Occipital lobe (tissue), 3 donors: ENCODE measurements at places on chromosomes 3 and 15.

GRCh38 chr3:102302020-102302419 lies 132.8 kb upstream of the ZPLD1 start:
- DNase-seq, result no peak

GRCh38 chr15:57221134-57221533 lies 155.2 kb upstream of the CGNL1 start:
- DNase-seq, result no peak

- no peak for DNase-seq
Observed at GRCh38 chr15:31488437-31489204, 162.0 kb downstream of the KLF13 start.

GRCh38 chr3:127680146-127680661 lies 7.5 kb downstream of the ABTB1 start:
- no peak for DNase-seq

- DNase-seq, result no peak
Observed at GRCh38 chr15:43237842-43238470, 17.1 kb upstream of the EPB42 start.

GRCh38 chr3:171690281-171690680 lies 120.0 kb downstream of the PLD1 start:
- DNase-seq, result no peak

GRCh38 chr15:38652183-38652794 lies 87.7 kb upstream of the RASGRP1 start:
- no peak for DNase-seq

DNA sequence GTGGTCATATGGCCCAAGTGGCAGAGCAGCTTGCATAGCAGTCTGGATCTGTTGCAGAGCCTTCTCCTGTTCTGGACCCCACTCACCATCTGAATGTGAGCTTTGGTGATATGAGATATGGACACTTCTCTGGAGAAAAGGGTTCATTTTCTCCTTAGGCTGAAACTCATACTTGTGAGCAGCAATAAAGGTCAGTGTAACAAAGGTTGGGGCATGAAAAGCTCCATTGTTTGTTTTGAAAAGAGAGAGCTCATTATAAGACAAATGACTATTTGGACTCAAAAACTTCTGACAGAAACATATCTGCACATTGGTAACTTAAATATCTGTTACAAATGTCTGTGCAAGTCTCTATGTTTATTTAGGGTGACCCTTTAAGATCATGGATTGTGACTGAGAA lies 517.3 kb downstream of the MFSD1 start:
- DNase-seq, result no peak

DNA sequence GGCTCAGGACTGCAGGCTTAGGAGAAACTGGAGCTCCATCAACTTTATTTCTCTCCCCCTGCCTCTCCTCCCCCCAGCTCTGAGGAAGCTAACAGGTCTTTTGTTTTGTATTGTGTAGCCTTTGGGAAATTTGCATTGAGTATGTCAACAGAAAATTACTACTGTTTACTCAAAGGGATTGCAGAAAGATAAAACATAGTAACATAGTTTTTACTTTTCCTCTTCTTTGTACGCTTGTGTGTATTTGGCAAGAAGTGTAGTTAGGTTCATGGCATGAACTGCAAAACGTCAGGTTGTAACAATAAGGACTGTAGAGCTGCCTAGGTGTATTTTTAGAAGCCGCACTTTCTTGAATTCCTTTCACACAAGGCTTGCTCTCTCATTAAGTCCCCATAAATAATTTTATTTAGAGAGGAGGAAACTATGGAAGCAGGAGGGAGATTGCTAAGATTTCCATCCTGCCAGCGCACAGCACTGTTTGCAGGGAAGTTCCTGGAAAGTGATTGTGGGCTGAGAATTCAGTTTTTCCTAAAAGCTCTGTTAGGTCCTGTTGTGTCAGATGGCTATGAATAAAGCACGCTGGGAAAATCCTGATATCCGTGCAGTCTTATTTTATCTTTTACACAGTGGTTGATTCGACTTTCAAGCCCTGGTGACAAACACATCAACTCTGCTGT lies 21.1 kb upstream of the SATB1 start:
- no peak for DNase-seq

GRCh38 chr15:45117308-45118130 lies 3.4 kb downstream of the DUOXA2 start:
- no peak for DNase-seq

GRCh38 chr3:159938714-159939113 lies 49.9 kb upstream of the IL12A start:
- DNase-seq, result no peak

GRCh38 chr15:90295270-90295648 lies 29.8 kb downstream of the NGRN start:
- no peak for DNase-seq

- DNase-seq, result no peak
Observed at GRCh38 chr3:177827511-177828207, 630.4 kb upstream of the TBL1XR1 start.

DNA sequence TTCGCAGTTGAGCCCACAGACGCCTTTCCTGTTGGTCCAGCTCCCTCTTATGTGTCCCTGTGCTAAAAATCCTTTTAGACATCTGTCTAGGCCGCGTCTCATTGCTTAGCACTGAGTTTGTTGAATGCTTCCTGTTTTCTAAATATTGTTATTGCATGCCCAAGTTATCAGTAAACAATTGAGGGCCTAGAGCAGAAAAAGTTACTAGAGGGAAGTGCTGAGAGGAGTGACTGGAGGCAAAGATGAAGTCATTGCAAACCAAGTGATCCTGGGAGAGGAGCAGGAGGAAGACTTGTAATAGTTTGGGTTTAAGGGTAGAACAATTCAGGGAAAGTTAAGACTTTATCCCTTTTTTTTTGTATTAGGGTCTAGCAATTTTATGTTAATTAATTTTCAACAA lies 88.1 kb downstream of the DCUN1D1 start:
- no peak for DNase-seq

DNA sequence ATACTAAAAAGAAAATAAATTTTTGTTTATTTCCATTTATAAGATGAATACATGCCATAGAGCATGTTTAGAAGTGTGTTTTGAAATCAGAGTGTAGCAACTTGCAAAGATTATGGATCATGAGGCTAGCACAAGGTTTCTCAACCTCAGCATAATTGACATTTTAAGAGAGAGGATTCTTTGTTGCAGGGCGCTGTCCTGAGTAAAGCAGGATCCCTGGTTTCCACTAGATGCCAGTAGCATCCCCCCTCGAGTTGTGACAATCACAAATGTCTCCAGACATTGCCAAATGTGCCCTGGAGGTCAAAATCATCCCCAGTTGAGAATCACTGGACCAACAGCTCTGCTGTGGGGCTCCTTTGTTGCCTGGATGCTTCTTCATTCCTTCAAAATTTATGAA lies 128.5 kb upstream of the RBMS3 start:
- DNase-seq, result no peak

DNA sequence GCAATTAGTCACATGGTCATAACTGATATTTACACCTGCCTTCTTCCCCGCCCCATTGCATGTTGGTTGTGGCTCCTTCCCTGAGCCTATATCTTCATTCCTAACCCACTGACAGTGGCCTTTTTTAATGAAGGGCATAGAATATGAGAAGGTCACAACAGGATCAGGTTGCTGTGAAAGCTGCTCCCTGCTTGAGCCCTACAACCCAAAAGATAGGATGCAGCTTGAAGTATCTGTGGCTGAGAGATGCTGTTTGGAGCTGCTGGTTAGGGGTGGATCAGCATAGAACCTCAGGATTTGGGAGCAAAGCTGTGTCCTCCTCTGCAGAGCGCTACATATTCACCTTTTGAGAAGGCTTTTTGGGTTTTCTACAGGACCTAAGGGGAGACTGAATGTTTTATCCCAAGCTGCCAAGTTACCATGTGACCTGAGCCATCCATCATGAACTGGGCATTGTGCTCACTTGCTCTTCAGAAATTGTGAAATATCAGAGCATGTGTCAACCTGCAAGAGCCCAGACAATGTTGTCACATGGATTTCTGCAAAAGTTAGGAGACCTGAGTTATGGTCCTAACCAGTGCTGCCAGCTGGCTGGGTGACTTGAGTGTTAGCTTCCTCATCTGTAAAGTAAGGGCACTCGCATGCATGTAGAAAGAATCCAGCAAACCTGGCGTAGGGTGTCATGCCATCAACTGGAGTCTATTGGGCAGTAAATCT lies 49.8 kb upstream of the ARL8B start:
- DNase-seq, result no peak

- no peak for DNase-seq
Observed at GRCh38 chr3:45060165-45060892, 34.2 kb downstream of the CLEC3B start.
